ENCODE measurements at places on chromosomes 3 and 15.

GRCh38 chr3:107690522-107691138 lies 167.9 kb downstream of the BBX start:
- DNase-seq, result no peak

GRCh38 chr3:171327441-171328174 lies 132.6 kb downstream of the TNIK start:
- DNase-seq, result no peak

DNA sequence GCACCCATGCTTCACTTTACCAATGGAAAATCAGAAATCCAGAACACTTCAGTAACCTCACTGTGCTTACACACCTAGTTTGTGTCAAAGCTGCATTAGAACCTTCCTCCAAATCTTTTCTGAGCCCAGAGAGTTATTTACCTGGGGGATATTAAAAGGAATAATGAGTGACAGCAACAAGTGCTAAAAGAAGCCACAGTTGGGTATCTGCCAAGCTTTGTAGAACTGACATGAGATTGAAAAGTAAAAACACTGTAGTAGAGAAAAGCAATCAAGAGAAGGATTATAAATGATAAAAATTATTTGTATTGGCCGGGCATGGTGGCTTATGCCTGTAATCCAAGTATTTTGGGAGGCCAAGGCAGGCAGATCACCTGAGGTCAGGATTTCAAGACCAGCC lies 8.8 kb upstream of the TBC1D23 start:
- no peak for DNase-seq

GRCh38 chr3:30657914-30658313 lies 51.5 kb downstream of the TGFBR2 start:
- no peak for DNase-seq

GRCh38 chr3:32973982-32974381 lies 22.5 kb downstream of the CCR4 start:
- no peak for DNase-seq

DNA sequence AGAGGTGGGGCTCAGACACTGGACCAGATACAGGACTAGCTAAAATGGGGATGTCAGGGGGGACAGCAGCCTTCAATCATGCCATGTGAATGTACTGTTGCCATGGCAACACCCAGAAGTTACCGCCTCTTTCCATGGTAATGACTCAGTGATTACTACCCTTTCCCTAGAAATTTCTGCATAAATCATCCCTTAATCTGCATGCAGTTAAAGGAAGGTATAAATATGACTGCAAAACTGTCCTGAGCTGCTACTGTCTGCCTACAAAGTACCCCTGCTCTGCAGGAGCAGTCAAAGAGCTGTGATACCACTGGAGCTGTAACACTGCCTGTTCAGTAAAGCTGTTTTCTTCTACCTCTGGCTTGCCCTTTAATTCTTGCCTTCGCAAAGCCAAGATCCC lies 168.2 kb downstream of the PEAK1 start:
- no peak for DNase-seq

DNA sequence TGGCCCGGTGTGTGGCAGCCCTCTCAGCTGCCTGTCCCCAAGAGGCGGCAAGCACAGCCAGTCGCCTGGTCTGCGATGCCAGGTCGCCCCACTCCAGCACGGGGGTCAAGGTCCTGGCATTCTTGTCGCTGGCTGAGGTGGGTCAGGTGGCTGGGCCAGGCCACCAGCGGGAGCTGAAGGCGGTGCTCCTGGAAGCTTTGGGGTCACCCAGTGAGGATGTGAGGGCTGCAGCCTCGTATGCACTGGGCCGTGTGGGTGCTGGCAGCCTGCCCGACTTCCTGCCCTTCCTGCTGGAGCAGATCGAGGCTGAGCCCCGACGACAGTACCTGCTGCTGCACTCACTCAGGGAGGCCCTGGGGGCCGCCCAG lies 20.8 kb downstream of the CAND2 start:
- DNase-seq, result no peak

- DNase-seq, result no peak
These were observed 144.6 kb downstream of the MCTP2 start for GRCh38 chr15:94375997-94376396.

GRCh38 chr3:114221165-114221880 lies 16.1 kb downstream of the ZNF80 start:
- no peak for DNase-seq

GRCh38 chr3:9188583-9188982 lies 60.9 kb downstream of the SRGAP3 start:
- no peak for DNase-seq

Measured in retina (tissue), 1 donor.